ENCODE measurements at places on chromosomes 12 and 14.
A peak's percentile ranks its signal among the peaks of the same experiment; 100 is the strongest.

- DNase-seq: no peak
These were observed 1.7 kb upstream of the ACACB start for GRCh38 chr12:109114644-109115043.

GRCh38 chr14:75335571-75335970, 56.9 kb downstream of the FOS start:
- no peak for DNase-seq

DNA sequence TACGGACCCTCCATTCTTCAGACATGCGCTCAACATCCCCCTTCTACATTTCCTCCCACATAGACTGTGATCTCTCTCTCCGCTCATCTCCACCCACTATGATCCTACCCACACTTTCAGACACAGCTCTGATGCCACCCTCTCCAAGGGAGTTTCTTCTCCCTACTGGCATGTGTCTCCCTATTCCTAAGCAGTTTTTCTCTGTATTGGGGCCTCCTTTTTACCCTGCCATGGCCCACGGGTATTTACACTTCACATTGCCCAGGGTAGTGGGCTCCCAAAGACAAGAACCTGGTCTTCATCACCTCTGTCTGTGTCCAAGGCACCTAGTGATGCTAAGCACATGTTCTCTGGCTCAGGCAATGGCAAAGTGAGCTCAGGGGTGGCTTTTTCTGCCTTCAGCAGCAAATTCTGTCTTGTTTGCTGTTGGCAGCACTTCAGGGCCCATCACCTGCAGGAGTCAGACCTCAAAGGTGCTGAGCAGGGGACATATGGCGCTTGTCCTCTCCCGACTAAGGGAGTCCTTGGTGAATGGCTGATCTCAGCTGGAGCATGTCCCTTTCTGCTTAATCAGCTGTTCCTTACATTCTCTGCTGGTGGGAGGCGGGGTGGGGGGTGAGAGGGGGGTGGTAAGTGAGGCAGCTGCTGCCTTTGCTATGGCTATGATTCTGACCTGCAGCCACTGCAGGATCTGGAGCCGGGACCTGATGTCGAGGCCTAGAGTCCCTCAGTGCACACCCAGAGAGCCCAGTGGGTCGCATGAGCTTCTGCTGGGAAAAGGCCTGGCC, 256.8 kb downstream of the PCNX1 start:
- no peak for DNase-seq

GRCh38 chr12:69610729-69611128, at the start of gene LRRC10:
LRRC10 (minus strand) TSS chr12:69610907; CDS start chr12:69610838, 69 bp downstream.
- no peak for DNase-seq

DNA sequence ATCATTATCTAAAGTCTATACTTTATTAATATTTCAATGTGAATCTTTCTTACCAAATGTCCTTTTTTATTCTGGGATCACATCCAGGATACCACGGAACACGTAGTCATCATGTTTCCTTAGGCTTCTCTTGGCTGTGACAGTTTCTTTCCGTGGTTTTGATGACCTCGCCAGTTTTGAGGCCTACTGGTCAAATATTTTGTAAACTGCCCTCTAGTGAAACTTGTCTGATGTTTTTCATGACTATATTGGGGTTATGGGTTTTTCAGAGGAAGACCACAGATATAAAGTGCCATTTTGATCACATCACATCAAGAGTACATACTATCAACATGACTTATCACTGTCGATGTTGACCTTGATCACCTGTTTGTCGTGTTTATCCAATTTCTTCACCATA, 14.1 kb upstream of the SERPINA6 start:
- DNase-seq: no peak

- no peak for DNase-seq
These were observed 180.6 kb downstream of the AKAP6 start for GRCh38 chr14:32509632-32510187.

GRCh38 chr12:102957339-102958050, at the start of gene ASCL1:
ASCL1 (plus strand) TSS chr12:102957674; CDS start chr12:102958245, 571 bp downstream.
- DNase-seq: no peak

DNA sequence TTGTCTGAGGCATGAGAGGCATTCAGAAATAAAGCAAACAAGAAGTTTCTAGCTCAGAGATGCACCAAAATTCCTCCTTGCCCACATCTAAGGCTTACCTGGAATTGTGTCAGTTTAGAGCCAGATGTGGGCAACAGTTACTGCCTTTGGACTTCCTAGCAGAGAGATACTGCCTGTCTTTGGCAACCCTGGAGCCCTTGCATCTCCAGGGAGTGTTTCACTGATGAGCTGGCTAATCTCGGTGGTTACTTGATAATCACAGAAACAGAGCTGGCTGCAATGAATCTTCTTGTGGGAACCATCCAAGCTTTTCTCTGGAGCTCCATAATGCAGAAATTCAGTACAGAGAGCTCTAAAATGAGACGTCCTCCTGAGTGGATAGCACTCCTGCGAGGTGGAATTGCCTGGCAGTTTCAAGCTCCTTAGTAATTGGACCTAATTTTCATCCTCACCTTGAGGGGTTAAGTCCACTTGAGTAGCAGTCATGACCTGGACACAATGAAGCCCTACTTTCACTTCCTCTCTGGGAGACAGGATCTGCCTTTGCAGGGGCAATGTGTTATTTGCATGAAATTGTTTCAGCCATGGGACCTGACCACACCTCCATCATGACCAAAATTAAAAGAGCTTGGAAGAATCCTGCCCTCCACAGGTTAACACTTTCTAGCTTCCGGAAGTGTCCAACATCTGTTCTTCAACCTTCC, 108.8 kb upstream of the ARHGAP5 start:
- no peak for DNase-seq

- DNase-seq: no peak
These were observed 602.9 kb downstream of the DIO2 start for GRCh38 chr14:79608446-79608845.

DNA sequence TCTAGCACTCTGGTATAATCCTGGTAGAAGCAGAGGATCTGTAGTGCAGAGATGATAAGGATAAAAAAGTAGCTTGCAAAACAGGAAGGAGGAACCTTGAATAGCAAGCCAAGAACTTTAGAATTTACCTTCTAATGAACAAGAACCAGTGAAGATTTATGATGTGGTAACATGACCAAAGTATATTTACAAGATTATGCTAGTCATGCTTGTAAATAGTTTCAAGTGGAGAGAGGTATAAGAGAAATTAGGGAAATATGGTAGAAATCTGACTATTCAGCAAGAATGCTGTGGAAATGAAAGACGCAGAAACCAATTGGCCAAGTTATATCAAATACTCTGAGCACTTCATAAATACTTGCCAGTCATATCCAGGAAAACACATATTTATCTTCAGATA, 47.8 kb downstream of the ERGIC2 start:
- no peak for DNase-seq

DNA sequence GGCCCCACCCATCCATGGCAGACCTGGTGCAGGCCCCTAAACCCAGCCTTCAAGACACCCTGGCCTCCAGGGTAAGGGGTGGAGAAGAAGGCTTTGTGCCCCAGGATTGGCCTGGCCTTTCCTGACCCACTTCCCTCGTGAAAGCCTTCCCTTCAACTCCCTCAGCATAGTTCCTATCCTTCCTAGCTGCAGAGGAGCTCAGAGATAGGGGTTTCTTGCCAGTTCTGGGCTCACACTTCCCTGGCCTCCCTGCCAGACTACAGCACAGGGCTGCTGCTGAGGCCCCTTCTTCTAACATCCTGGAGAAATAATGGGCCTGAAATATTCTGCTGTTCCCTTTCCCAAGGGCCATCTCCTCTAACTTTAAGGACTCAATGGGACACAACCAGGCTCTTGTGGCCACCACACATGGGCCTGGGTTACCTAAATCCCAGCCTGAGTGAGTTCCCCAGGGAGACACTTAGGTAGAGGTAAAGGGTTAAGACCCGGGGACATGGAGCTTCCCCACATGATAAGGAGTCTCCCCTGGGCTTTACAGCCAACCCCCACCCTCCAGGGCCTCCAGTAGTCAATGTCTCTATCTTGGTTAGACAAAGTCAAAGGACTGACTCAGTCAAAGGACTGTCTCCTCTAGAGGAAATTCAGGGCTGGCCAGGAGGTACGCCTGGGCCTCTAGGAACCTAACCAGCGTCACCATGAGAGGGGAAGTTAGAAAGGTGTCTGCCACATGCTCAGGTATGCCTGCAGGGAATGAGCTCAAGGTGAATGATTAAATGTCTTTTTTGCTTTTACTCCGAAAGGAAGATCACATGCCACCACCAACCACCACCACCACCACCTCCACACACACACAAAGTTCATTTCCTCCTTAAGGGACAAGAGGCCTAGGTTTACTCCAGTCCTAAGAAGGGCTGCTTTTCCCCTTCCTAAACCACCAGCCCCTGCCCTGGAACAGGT, 7.1 kb downstream of the ZFP36L1 start:
- no peak for DNase-seq

DNA sequence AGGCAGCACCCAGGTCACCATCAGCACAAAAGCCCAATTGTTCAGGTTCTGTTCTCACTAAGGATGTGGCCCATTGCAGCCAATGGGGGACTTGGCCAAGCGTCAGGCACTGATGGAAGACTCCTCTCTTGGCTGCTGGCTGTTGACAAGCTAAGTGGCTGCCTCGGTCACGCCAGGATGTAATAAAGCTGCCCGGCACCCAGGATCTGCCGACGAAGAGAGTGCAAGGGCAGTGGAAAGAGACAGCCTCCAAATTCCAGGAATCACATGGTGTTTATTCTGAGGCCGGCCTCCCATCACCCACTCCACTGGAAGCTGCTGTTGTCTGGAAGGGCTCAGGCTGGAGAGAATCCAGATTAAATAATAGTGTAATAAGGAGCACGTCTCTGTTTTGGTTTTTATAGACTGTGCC, 451.8 kb upstream of the TBX3 start:
- no peak for DNase-seq

DNA sequence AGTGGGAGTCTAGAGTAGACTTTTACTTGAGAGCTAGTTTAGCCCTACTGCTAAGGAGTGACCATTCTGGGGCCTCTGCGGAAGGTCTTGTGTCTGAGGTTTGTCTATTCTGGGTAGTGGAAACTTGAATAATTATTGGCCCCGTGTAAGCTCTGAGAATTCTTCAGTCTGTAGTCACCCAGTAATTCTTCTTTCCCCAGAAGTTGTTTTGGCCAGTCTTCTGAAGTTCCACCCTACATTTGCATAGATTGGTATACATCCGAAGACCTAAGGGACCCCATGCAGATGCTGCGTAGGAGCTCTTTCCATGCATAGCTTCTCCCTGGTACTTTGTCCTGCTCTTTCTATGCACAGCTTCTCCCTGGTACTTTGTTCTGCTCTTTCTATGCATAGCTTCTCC, 12.8 kb downstream of the CYP46A1 start:
- no peak for DNase-seq

- DNase-seq: no peak
These were observed 25.5 kb downstream of the SCARB1 start for GRCh38 chr12:124837958-124838803.

DNA sequence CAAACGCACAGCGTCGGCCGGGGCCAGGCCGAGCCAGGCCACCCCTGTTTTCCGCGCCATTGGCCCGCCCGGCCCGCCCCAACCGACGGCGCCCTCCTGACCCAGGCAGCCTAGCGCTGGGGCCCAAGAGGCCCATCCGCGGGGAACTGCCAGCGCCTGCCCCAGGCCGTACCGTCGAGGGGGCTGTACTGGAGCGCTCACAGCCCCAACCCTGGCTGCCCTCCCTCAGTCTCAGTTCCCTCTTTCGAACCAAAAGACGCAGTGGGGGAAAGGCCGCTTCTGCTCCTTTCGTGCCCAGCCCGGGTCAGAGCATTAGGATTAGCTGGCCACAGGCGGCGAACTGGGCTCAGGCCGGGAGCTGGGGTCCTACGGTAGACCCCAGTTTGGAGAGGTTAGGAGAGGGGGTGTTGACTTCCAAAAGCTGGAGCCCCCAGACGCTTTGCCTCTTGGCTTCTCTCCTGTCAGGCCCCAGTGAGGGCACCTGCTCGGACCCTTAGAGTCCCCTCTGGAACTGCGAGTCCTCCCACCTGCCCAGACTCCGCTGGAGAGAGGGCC, 1.9 kb downstream of the NKX2-1 start:
- DNase-seq: no peak

GRCh38 chr12:104166465-104166864, 28.5 kb upstream of the NFYB start:
- DNase-seq: no peak

- DNase-seq: no peak
These were observed 3.9 kb downstream of the CDH24 start for GRCh38 chr14:23053426-23053825.

- DNase-seq: peak; percentile 68
These were observed 72.4 kb upstream of the USP44 start for GRCh38 chr12:95623554-95624170.

GRCh38 chr14:99805757-99806439, 12.7 kb downstream of the EML1 start:
- DNase-seq: no peak

DNA sequence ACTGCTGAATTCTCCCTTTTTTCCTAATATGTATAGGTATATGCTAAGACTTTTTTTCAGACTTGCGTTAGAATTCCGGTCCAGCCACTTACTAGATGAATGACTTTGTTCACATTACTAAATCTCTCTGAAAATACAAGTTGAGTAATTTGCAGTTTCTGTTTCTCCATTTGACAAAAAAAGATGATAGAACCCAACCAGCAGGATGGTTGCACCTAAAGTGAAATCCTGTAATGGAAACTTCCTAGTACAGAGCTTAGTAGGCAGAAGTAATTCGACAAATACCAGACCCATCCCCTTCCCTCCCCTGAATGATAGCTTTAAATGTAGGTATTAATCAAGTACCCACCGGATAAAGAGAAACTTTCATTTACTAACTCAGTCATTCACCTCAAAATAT, 113.6 kb upstream of the RAP1B start:
- no peak for DNase-seq

- DNase-seq: no peak
These were observed 78.3 kb downstream of the AEBP2 start for GRCh38 chr12:19517583-19517982.

- no peak for DNase-seq
These were observed 35.5 kb upstream of the RERG start for GRCh38 chr12:15256761-15257160.

- DNase-seq: no peak
These were observed 14.2 kb downstream of the ATXN2 start for GRCh38 chr12:111584959-111585358.

DNA sequence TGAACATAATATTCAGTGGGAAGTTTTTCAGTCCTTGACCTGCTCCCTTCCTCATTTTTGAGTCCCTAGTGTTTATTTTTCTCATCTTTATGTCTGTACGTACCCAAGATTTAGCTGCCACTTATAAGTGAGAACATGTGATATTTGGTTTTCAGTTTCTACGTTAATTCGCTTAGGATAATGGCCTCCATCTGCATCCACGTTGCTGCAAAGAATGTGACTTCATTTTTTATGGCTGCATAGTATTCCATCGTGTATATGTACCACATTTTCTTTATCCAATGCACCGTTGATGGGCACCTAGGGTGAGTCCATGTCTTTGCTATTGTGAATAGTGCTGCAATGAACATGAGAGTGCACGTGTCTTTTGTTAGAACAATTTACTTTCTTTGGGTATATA, 30.3 kb downstream of the MIA2 start:
- DNase-seq: no peak

All from NAMALWA (cell line).